ENCODE measurements at places on chromosomes 4 and X. TPM values are rescaled to one million over a fixed set of nuclear protein-coding genes. Genes with fewer than 3 reads are reported as not detected.
A peak's percentile ranks its signal among the peaks of the same experiment; 100 is the strongest.

PCDH18 gene
- total RNA-seq = 5.3 TPM

DNA sequence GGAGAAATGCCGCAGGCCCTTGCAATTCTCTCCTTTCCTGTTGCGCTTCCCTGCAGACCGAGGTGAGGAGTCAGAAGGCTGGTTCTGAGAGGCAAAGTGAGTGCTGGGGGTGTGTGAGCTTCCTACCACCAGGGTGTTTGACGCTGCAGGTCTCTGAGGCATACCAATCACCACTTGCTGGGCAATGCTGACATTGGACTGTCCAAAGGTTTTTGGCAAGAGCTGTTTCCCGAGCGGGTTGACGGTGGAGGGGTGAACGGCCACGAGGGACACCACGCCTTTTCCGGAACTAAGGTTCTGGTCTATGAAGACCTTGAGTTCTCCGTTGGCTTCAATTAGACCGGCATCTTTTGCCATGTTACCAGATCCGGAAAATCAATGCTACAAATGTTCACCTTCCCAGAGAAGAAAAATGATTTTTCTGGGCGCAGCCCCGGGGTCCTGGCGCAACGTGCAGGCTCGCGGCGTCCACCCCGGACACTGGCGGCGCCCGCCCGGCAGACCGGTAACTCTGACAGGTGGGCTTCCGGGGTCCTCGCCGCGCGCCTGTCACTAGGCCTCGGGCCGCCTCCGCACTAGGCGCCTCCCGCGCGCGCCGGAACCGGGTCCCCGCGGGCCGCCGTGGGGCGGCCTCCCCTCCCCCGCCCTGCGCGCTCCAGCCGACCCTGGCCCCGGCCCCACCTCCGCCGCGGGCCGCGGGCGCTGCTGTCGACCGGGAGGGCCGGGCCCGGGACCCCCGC lies 44.9 kb upstream of the FAM47C start:
- H3K36me3 ChIP-seq = no peaks in the 10 kb centered on the region
- peak overlapping the region; percentile 25 for H3K4me3 ChIP-seq
- H3K27ac ChIP-seq = no peak overlapping the region
- DNase-seq = no peak

CCDC110 gene
- 1.7 TPM for total RNA-seq

TMEM128 gene
- 14.5 TPM for total RNA-seq

DNA sequence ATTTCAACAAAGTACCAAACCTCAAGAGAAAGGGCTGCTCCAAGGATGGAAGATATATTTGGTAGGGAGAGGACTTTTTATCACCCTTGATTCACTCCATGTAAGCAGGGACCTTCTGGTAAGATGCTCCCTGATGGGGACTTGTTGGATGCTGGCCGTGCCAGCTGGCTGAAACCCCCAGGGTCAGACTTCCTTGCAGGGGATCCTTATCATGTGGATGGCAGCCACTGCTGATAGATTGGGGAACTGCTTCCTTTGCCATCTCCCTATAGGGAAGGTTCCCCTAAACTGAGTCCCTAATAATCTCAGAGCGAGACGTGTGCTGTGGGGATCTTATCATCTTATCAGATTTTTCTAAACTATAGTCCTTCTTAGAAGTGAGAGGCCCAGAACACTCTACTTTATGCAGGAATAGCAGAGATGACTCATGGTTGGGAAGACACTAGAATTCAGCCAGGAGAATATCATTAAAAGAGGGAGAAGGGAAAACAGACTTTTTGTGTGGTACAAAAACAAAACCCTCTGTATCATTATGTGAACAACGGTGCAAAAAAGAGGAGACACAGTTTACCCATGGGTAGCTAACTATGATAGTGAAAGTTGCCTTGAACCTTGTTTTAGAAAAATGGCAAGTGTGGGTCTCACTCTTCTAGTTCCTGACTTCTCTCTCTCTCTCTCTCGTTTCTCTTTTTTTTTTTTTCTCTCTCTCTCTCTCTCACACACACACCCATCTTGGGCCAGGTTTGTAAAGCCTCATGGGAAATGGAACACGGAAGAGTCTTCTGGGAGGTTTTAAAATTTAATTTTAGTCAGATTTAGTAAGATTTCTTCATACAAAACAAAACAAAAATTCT lies 16.1 kb downstream of the RHOH start:
- H3K27ac ChIP-seq = no peak overlapping the region
- H3K27me3 ChIP-seq = no peaks in the 10 kb centered on the region
- H3K36me3 ChIP-seq = no peaks in the 10 kb centered on the region
- no peaks in the 10 kb centered on the region for H3K4me1 ChIP-seq
- DNase-seq = no peak

GRCh38 chr4:4752576-4753401 lies 106.7 kb upstream of the MSX1 start:
- no peak overlapping the region for H3K4me3 ChIP-seq
- H3K27me3 ChIP-seq = no peaks in the 10 kb centered on the region
- H3K4me1 ChIP-seq = no peaks in the 10 kb centered on the region
- DNase-seq = no peak

DNA sequence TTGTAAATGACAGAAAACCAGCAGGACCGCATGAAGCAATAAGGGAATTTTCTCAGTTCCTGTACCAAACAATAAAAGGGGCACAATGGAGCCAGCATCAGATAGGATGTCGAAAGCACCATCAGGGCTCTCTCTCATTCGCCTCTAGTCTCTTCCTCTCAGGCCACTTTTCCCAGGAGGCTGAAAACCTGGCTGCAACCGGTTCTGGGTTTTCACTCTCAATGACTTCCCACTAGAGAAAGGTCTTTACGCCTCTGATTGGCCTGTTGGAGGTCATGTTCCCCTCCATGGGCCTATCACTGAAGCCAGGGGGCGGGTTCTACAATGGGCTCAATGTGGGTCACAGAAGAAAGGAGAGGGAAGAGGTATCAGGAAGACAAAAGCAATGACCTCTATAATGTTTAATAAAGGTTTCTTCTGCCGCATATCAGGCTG lies 29.3 kb downstream of the ZNF827 start:
- no peaks in the 10 kb centered on the region for H3K27me3 ChIP-seq
- DNase-seq = peak; percentile 85
- H3K36me3 ChIP-seq = no peaks in the 10 kb centered on the region
- peaks cover 31% of the 10 kb centered on the region for H3K4me1 ChIP-seq
- H3K27ac ChIP-seq = peak overlapping the region; percentile 91

GRCh38 chr4:155591738-155592143 lies 74.9 kb upstream of the GUCY1A1 start:
- H3K4me1 ChIP-seq = no peaks in the 10 kb centered on the region
- H3K36me3 ChIP-seq = no peaks in the 10 kb centered on the region
- no peak for DNase-seq
- no peak overlapping the region for H3K4me3 ChIP-seq
- H3K27ac ChIP-seq = peak overlapping the region; percentile 10

DNA sequence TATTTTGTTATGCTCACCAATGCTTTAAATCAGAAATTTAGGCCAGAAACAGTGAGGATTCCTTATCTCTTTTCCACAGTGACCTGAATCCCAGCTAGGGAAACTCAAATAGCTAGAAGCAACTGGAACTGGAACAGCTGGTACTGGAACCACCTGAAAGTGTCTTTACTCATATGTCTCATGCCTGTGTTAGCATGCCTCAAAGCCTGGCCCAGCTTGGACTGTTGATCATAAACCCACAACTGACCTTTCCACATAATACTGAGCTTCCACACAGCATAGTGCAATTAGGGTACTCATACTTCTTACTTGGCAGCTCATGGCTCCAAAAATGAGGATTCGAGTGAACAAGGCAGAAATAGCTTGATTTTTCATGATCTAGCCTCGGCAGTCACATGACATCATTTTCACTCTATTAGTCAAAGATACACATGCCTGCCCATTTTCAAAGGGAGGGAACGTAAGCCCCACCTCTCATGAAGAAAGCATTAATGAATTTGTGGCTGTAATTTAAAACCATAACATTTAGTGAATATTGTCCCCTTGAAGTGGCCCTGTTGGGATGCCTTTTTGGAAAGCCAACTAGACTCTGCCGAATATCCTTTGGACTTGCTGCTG lies 80.8 kb upstream of the ACSL1 start:
- H3K4me1 ChIP-seq = no peaks in the 10 kb centered on the region
- no peak for DNase-seq
- no peak overlapping the region for H3K27ac ChIP-seq
- H3K27me3 ChIP-seq = no peaks in the 10 kb centered on the region
- H3K4me3 ChIP-seq = no peak overlapping the region

DNA sequence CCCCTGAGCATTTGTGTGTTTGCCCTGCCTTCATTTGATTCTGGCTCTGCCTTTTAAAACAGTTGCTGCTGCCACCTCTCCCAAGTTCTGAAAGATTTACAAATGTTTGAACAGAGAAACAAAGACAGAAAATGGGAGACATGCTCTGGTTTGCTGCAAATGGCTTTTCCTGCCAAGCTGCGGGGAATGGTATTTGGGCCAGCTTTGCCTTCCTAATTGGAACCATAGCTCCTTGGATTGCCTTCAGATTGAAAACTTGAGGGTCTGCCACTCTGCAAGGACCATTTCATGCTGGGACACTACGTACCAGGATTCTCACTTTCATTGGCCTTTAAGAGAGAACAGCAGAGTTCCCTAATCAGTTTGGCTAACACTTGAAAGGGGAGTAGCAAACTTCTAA lies 74.9 kb downstream of the NHS start:
- H3K4me1 ChIP-seq = no peaks in the 10 kb centered on the region
- no peak for DNase-seq
- no peak overlapping the region for H3K27ac ChIP-seq
- no peak overlapping the region for H3K4me3 ChIP-seq
- H3K27me3 ChIP-seq = no peaks in the 10 kb centered on the region

SGMS2 gene
- 53.6 TPM for total RNA-seq

DNA sequence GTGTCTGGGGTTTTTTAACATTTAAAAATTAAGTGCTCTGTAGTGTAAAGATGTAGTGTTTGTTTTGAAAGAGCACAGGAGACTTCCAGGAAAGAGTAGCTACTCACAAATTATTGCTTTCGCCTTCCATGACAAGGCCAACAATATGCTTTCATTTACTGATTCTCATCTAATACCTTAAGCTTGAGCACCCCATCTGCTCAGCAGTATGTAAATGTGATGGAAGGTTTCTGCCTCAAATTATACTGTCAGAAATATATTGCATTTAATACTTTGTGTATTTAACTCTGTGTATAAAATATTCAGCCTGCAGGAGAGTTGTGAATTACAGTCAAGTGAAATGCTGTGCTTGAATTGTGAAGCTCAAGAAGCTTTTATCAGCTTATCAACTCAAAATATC lies 296.3 kb upstream of the ATOH1 start:
- H3K27ac ChIP-seq = no peak overlapping the region
- H3K27me3 ChIP-seq = no peaks in the 10 kb centered on the region
- H3K36me3 ChIP-seq = no peaks in the 10 kb centered on the region
- DNase-seq = no peak
- H3K4me1 ChIP-seq = no peaks in the 10 kb centered on the region
- no peak overlapping the region for H3K4me3 ChIP-seq

All from right atrium auricular region (tissue), 2 donors.